ENCODE measurements at places on chromosomes 13 and 19. TPM values are rescaled to one million over a fixed set of nuclear protein-coding genes. Genes with fewer than 3 reads are reported as not detected.

DNA sequence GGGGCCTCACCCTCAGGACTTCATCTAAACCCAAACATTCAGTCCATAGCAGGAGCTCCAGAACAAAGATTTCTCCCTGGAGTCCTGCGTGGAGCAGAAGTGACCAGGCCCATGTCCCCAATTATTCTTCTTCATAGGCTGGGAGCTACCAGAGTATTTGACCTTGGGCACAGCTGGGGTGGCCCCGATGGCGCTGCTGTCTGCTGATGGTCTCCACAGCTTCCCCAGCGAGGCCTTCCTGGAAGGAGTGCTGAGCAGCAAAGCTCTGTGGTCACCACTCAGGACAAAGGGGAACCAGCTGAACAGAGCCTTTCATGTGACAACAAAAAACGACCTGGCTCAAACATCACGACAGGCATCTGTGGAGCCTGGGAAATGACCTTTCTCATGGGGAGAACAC, 62.7 kb upstream of the ARGLU1 start:
- DNase-seq, result no peak

DNA sequence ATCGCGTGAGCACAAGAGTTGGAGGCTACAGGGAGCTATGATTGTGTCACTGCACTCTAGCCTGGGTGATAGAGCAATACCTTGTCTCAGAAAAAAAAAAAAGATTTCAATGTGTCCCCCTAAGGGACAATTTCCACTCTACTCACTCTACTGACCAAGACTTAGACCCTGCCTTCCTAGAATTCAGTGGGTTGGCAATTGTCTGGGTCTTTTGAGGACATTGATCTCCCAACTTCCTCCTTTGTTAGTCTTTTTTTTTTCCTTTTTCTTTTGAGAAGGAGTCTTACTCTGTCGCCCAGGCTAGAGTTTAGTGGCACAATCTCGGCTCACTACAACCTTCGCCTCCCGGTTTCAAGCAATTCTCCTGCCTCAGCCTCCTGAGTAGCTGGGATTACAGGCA, 2.2 kb downstream of the SPTBN4 start:
- no peak for DNase-seq

GRCh38 chr19:16778796-16779411, 50.3 kb upstream of the SIN3B start:
- DNase-seq, result no peak

DNA sequence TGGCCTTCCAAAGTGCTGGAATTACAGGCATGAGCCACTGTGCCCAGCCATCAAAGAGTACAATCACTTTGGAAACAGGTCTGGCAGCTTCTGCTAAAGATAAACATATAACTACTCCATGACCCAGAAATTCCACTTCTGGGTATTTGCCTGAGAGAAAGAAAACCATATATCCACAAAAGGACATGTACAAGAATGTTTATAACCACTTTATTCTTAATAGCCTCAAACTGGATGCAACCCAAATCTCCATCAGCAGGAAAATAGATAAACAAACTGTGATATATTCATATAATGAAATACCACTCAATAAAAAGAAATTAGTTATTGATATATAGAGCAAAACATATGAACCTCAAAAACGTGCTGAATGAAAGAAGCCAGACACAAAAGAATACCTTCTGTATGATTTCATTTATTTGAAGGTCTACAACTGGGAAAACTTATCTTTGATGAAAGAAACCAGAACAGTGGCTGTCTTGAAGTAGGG, 40.5 kb downstream of the TEX26 start:
- no peak for DNase-seq

DNA sequence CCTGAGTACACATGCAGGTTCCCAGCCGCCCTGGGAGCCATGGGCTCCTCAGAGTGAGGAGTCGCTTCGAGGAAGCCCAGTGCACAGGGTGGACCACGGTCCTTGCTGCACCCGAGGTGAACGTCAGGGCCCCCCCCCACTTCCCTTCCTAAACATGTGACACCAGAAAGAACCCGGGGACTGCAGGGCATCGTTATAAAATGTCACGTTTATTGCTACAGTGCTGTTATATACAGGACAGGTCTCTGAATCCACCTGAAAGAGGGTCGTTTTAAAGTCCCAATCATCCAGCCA, 3.8 kb upstream of the UQCR11 start:
- DNase-seq, result no peak

- DNase-seq, result no peak
These were observed 114.4 kb downstream of the ZDHHC20 start for GRCh38 chr13:21344662-21345176.

The ZNF83 gene
- 66.7 TPM for total RNA-seq

The HNRNPUL1 gene
- total RNA-seq, result 64.3 TPM
